ENCODE measurements at places on chromosomes 3 and 15.

GRCh38 chr3:68997887-68998286, 15.6 kb downstream of the EOGT start:
- no peak for DNase-seq

GRCh38 chr15:83436513-83437158, 10.5 kb upstream of the SH3GL3 start:
- DNase-seq, result no peak

- DNase-seq, result no peak
Observed at GRCh38 chr3:146449613-146450012, 19.7 kb downstream of the PLSCR2 start.

GRCh38 chr15:52023169-52023922, 4.3 kb downstream of the MAPK6 start:
- DNase-seq, result no peak

GRCh38 chr15:37014566-37014965, 85.8 kb downstream of the MEIS2 start:
- DNase-seq, result no peak

Data from stimulated activated CD4-positive, alpha-beta T cell treated with anti-CD3 and anti-CD28 coated beads, Interleukin-15, amount 100 ng/mL, for 24 hours (primary cell).